ENCODE measurements at places on chromosomes 4 and X.

DNA sequence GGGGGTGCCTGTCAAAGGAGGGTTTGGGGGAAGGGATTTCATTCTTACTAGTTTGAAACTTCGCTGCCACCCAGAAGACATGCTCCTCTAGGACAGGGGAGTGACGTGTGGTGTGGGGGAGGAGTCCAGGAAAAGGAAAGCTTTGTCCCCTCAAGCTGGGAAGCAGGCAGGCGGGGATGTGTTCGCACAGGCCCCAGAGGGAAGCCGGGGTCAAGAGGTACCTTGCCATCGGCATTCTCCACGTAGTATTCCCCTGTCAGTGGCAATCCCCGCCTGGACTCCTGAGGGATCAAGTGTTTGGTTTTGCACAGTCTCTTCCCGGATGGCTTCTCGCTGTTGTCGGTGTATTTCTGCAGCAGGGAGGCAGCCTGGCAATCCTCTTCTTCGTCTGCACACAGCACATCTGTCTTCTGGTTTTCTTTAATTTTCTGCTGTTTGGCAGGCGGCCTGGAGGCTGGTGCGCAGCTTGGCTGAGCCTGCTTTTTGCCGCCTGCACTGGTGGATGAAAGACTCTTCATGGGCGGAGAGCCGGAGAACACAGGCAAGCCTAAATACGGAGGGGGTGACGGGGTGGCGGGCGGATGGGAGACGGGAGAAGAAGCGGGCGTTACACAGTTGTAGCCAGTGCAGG, 35.1 kb downstream of the BCOR start:
- no peak for DNase-seq

GRCh38 chr4:105075045-105075444, 71.6 kb upstream of the TET2 start:
- no peak for DNase-seq

GRCh38 chr4:75340561-75340960, 173.6 kb downstream of the RCHY1 start:
- no peak for DNase-seq

DNA sequence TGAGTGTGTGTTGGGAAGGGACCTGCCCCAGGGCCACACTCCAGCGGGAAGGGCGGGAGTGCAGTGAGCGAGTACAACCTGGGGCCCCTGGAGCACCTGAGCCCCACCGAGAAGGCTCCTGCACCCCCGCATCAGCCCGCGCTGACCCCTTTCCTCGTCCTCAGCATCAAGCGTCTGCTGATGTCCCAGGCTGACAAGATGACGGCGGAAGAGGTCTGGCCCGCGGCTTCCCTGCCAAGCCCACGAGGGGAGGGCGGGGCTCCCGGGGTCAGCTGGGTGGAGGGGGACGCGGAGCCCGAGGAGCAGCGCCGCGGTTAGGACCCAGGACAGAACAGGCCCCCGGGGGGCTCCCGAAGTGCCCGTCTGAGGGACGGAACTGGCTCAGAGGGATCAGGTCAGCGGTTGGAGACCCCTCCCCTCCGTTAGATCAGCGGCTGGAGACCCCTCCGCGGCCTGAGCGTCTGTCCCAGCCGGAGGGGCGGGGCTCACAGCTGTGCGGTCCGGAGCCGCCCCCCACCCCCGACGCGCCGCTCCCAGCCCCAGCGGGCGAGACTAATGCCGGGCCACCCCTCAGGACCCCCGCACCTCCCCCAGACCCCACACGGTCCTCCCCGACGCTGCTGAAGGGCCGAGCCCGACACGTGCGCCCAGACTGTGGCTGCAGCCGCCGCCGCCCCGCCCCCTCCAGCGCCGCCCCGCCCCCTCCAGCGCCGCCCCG, 6.7 kb downstream of the MYL5 start:
- peak; percentile 81 for DNase-seq

GRCh38 chrX:120485315-120485637, 16.2 kb upstream of the LAMP2 start:
- DNase-seq, result no peak

- DNase-seq, result peak; percentile 20
Observed at GRCh38 chrX:97685753-97686152, 802.0 kb downstream of the RPA4 start.

GRCh38 chrX:105263801-105264200, 43.3 kb upstream of the TEX13A start:
- DNase-seq, result no peak

All from activated CD8-positive, alpha-beta T cell treated with anti-CD3 and anti-CD28 coated beads, Interleukin-2, amount 10 ng/mL, durations not matched to agents 7 days and 5 days (primary cell).